T-helper 17 cell (primary cell): ENCODE measurements at places on chromosomes 1 and 21. TPM values are rescaled to one million over a fixed set of nuclear protein-coding genes. Genes with fewer than 3 reads are reported as not detected.

Gene S100A12
- total RNA-seq, result 9.1 TPM

Gene MCM3AP
- total RNA-seq, result 120 TPM

Gene FCRLB
- total RNA-seq, result 0.60 TPM

Gene GATAD2B
- 63.3 TPM for total RNA-seq

Gene SLC1A7
- not detected for total RNA-seq

Gene ZNF648
- not detected for total RNA-seq

GRCh38 chr1:110055493-110056284, 14.8 kb downstream of the ALX3 start:
- DNase-seq, result no peak

- no peak for DNase-seq
Observed at GRCh38 chr1:2404890-2405511, 7.4 kb downstream of the PEX10 start.

DNA sequence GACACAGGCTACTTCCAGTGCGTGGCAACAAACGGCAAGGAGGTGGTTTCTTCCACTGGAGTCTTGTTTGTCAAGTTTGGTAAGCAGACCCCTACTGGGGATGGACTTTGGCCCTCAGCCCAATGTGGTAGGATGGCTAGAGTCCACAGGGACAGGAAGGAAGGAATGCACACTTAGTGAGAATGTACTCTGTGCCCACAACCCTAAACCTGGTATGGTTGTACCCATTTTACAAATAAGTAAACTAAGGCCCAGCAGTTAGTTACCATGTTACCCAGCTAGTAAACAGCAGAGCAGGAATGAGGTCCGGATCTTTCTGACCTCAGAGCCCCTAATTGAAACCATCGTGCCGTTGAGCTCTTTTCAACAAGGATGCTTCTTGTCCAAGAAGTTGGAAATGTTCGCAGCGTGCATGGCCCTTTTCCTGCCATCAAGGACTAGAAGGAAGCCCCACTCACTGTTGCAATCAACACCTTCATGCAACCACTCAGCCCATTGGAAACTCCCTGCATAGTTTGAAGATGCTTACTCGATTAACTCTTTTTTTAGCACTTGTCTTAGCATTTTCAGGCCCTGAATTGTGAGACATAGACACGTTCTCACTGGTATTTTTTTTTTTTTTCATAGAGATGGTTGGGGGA, 153.4 kb upstream of the UBE2U start:
- DNase-seq, result no peak
